ENCODE measurements at places on chromosomes 7 and 10.

DNA sequence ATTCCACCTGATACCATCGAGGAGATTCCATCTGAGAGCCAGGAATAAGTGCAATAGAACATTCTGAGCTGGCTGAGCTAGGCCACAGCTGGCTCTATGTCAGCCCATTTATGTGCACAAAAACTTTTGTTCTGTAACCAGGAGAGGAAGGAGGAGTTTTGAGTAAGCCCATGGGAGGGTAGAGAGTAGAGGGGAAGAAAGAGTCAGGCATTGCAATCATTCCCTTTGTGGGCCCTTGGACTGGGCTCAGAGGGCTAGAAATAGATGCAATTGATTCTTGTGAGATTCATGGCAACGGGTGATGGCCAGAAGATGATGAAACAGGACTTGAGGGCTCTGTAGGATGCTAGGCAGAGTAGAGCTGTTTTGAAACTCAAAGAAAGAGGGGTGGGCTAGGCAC is 104.6 kb upstream of the KIF5B start:
- DNase-seq, result no peak

DNA sequence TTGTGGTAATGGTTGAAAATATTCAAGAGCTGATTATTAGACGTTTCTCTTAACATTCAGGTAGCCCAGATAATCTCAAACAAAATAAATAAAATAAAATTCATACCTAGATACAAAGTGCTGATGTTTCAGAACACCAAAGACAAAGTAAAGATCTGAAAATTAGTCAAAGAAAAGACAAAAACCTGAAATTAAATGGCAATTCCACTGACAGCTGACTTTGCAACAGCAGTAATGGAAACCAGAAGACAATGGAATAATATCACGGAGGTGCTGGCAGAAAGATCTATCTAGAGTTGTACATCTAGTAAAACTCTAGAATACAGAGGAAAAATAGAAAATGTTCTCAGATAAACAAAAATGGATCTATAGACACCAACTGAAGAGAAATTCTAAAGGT is 58.0 kb upstream of the IKZF1 start:
- no peak for DNase-seq

GRCh38 chr7:140342727-140343514 is 55.4 kb downstream of the SLC37A3 start:
- no peak for DNase-seq

DNA sequence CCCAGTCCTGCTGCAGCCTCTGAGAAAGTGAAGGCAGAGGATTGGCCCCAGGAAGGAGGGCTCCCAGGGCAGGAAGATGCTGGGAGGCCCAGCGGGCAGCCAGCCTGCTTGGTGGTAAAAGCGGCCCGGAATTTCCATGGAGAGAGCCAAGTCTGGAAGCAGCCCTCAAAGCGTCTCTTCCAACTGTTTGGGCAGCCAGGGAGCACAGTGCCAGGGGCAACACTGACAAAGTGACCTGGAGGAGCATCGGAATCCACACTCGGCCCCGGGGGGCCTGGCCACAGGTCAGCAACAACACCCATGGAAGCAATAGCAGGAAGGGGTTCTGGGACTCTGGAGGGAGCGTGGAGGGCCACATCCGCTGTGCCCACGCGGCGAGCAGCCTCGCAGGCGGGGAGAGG is 63.2 kb upstream of the FGFR2 start:
- no peak for DNase-seq

DNA sequence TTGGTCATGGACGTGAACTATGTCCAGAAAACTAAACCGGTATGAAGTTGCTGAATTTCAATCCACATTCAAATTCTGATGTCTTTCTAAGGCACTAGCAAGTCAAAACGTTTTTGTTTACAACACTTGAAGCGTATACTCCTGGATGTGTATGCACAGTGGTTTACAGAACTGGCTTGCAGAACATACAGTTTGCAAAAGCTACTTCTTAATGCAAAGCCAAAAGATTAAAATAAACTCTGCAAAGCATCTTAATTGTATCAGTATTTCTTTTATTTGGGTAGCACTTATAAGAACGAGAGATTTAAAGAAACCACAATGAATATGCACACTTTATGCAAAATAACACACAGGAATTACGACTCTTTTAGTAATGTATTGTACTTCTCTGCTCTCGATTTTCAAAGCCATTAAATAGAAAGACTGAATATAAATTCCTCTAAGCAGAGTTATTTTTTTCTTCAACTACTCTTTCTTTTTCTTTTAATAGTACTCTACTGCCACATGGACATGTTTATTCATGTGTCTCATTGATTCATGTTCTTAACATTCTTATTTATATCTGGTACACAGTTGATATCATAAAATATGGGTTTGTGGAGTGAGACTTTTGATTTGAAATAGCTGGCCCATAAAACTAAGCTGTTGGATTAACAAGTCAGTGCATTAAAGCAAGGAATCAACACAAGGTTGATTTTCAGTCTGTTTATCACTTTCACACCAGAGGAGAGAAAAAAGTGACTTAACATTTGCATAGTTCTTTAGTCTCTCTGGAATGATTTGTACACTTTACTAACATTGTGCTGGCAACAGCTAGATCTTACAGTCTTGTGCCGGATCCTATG is 189.4 kb upstream of the STEAP4 start:
- no peak for DNase-seq

- no peak for DNase-seq
Measured at GRCh38 chr10:6473901-6474370, 106.1 kb downstream of the PRKCQ start.

GRCh38 chr7:99762680-99763327 is 21.2 kb downstream of the CYP3A4 start:
- DNase-seq, result no peak

GRCh38 chr7:76281706-76282343 is 20.6 kb upstream of the HSPB1 start:
- no peak for DNase-seq

GRCh38 chr10:92108120-92108519 is 182.8 kb downstream of the CPEB3 start:
- DNase-seq, result no peak

DNA sequence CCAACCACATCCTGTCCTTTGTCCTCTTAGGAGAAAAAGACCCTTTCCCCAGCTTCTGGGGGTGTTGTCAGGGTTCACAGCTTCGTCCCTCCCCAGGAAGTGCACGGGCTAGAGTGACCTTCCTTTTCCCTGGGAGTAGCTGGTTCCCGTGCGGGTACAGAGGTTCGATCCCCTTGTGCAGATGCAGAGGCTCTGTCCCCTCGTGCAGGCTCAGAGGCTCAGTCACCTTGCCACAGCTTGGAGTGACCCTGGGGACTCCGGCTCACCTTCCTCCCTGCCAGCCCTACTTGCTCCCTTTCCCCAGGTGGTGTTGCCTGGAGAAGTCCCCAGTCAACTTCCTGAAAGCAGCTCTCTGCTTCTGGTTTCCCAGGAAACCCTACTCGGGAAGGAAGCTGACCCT is 60.0 kb upstream of the TCERG1L start:
- DNase-seq, result no peak

DNA sequence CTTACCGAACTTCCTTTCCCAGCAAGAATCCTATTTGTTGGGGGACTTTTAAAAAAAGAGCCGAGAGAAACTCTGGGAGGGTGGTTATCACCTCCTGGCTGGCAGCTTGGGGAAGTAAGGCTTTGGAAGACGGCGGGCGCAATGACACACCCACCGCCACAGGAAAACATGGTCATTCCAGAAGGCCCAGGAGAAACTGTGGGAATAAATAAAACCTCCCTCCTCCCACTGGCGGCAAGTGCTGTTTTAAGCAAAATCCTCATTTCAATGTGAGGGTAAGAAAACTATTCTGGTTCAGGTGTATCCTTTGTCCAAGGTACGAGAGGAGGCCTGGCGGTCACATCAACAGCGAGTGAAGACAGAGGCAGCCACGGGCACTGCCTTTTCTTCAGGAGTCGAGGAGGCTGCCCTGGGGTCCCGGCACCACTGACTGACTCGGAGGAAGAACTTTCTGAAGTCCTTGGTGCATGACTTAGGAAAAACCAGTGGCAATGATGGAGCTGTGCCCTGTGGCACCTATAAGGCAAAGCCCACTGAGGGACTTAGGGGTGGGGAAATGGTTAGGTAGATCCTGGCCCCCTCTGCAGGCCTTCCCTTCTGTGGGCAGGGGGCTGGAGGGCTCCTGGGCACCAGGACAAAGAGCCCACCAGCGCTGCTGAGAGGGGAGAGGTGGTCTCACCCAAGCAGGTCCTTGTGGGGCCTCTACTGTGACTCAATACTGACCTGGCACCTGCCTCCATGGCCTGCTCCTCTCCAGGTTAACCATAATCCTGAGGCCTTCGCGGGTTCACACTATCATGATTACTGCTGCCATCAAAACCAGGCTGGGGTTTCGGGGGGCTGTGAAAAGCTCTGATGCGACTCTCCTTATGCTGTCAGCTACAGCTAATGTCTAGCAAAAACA is 21.4 kb downstream of the DNAJB12 start:
- no peak for DNase-seq

GRCh38 chr10:121216721-121217181 is 365.6 kb downstream of the WDR11 start:
- DNase-seq, result no peak

- DNase-seq, result no peak
Measured at GRCh38 chr10:4984971-4985594, 18.6 kb downstream of the AKR1C2 start.

DNA sequence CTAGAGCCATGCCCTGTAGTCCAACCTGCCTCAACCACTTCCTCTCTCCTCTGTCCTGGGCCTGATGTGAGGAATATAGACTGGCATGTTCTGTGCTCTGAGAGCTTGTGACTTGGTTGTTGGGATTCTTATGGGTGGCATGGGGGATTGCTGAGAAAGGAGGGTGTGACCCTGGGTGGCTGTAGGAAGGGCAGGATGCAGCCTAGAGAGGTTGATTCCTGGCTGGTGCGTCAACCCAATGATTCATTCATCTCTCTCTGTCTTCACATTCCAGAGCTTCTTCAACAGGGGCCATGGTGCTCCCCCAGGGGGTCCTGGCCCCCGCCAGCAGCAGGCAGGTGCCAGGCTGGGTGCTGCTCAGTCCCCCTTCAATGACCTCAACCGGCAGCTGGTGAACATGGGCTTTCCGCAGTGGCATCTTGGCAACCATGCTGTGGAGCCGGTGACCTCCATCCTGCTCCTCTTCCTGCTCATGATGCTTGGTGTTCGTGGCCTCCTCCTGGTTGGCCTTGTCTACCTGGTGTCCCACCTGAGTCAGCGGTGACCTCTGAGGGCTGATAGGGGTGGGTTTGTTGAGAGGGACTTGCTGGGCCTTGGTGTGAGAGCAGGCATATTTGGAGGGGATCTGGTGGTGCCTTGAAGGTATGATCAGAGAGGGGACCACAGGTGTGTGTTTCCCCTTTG is 2.6 kb downstream of the FAM241B start:
- DNase-seq, result no peak

DNA sequence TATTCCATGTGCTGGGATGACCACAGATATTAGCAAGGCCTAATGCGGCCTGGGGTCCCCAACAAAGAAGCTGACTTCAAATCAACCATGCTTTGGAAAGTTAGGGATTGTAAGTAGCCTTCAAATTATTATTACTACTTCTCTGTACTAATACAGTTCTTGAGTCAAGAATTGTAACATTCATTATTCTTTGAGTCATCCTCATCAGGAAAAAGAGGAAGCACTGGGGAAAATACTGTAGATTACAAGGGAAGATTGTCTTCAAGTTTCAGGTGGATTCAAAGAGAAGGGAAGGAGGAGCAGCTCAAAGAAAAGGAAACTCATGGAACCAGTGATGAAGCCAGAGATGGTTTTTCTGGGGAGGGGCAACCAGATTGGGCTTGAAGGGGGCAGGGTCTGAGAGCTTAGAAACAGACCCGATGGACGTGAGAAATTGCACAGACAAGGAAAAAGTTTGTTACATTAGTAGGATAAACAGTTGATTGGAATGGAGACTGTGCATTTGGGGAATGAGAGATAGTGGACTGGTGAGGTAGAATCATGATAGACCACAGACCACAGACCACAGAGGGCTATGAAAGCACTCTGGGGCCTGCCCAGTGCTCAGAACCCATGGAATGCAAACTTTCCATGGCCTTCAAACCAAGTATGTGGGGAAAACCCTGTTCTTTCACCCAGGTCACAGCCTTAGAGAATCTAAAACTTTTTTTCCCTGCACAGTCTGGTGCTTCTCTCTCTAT is 209.9 kb downstream of the ZNF365 start:
- DNase-seq, result no peak

GRCh38 chr10:123421461-123421860 is 244.7 kb upstream of the GPR26 start:
- no peak for DNase-seq

DNA sequence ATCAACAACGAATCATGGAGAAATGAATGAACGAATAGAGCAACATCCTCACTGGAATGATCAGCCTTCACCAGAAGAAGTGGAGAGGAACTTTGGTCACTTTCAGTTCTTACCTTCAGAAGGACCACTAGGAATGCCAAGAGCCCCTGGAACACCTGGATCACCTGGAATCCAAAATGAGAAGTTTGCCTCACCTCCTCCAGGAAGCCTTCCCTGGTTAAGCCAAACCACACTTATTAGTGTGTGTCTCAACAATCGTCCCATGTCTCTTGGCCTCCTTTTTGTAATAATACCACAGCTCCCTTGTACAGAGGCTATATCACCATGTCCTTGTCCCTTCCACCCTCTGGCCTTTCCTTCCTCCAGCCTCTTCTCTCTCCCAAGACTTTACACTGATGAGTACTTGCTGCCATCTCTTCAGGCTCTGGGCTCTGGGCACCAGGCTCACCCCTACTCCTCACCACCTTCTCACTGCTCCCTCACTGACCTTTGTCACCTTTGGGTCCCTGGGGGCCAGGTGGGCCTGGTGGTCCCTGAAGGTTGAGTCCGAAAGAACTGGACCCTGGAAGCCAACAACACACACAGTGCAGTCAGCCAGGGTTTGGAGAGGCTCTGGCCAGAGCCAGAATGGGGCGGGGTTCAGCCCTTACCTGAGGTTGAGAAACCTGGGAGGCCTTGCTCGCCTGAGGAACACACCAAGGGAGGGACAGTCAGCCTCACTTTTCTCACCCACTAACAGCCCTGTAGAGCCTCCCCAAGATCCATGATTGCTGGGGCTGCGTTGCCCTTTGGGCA is 46.5 kb downstream of the COL17A1 start:
- no peak for DNase-seq

DNA sequence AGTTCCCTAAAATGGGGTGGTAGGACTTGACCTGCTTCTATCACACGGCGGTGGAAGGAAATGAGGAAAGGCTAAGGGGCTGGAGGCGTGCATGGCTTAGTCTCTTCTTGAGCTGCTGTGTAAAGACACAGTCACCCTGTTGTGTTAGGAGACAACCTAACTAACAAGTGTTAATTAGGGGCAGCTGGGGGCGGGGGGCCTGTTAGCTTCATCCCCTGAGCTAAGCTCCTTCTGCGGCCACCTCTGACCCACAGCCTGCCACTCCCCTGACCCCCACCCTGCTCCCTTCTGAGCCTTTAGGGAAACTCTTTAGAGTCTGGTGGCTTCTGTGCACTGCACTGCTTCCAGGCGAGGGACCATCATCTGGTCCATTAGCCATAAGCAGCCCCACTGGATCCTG is 28.0 kb downstream of the COL17A1 start:
- no peak for DNase-seq

GRCh38 chr10:131137223-131137622 is 174.3 kb downstream of the TCERG1L start:
- no peak for DNase-seq

- DNase-seq, result no peak
Measured at GRCh38 chr7:949021-949934, 5.2 kb downstream of the ADAP1 start.
